ENCODE measurements at places on chromosomes 6 and 20. TPM values are rescaled to one million over a fixed set of nuclear protein-coding genes. Genes with fewer than 3 reads are reported as not detected.

The PAK5 gene
- not detected for total RNA-seq

The NKAIN2 gene
- not detected for total RNA-seq

The ACSS1 gene
- total RNA-seq, result 29.0 TPM

The TBP gene
- 11.7 TPM for total RNA-seq

The CLIC5 gene
- total RNA-seq, result 72.8 TPM

The RAB44 gene
- 0.08 TPM for total RNA-seq

The BPIFA1 gene
- not detected for total RNA-seq

The NELFE gene
- total RNA-seq, result 55.6 TPM

The ADGRF5 gene
- 3.3 TPM for total RNA-seq

The RIPPLY2 gene
- total RNA-seq, result not detected

The HLA-DOA gene
- total RNA-seq, result 1.6 TPM

The TNF gene
- total RNA-seq, result 0.48 TPM

The BPIFB1 gene
- total RNA-seq, result not detected

- no peaks in the 10 kb centered on the region for H3K4me1 ChIP-seq
- peak overlapping the region; percentile 79 for H3K27ac ChIP-seq
- no peaks in the 10 kb centered on the region for H3K36me3 ChIP-seq
- peak overlapping the region; percentile 62 for H3K4me3 ChIP-seq
Measured at GRCh38 chr6:95576218-95576997, 927 bp upstream of the MANEA start.

- no peak overlapping the region for H3K27ac ChIP-seq
- no peaks in the 10 kb centered on the region for H3K4me1 ChIP-seq
- no peak for DNase-seq
Measured at GRCh38 chr6:1437553-1438406, 48.4 kb downstream of the FOXF2 start.

DNA sequence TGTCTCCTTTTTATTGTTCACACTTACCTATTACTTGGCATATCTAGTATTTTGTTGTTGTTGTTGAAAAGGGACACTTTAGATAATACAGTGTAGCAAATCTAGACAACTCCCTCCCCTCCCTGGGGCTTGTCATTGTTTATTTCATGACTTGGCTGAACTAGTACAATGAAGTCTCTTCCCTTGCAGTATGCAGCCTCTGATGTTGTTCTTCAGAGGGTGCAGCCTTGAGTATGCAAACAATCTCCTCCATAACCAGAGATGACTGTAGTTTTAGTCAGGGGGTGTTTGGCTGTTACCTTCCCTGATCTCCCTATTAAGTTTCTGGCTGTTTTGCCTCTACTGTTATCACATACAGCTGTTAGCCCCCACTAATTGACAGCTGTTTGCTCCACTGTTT is 315.4 kb upstream of the RUNX2 start:
- H3K4me1 ChIP-seq, result no peaks in the 10 kb centered on the region
- H3K27me3 ChIP-seq, result no peaks in the 10 kb centered on the region
- no peak for DNase-seq
- H3K4me3 ChIP-seq, result no peak overlapping the region
- no peak overlapping the region for H3K27ac ChIP-seq

GRCh38 chr20:44324343-44324742 is 12.5 kb upstream of the R3HDML start:
- no peaks in the 10 kb centered on the region for H3K36me3 ChIP-seq
- peaks cover 4% of the 10 kb centered on the region for H3K4me1 ChIP-seq
- no peak overlapping the region for H3K4me3 ChIP-seq
- DNase-seq, result peak; percentile 73

- no peaks in the 10 kb centered on the region for H3K4me1 ChIP-seq
- H3K36me3 ChIP-seq, result no peaks in the 10 kb centered on the region
- no peak overlapping the region for H3K27ac ChIP-seq
- no peak for DNase-seq
- no peaks in the 10 kb centered on the region for H3K27me3 ChIP-seq
Measured at GRCh38 chr6:159865226-159865920, 25.4 kb upstream of the MAS1 start.

DNA sequence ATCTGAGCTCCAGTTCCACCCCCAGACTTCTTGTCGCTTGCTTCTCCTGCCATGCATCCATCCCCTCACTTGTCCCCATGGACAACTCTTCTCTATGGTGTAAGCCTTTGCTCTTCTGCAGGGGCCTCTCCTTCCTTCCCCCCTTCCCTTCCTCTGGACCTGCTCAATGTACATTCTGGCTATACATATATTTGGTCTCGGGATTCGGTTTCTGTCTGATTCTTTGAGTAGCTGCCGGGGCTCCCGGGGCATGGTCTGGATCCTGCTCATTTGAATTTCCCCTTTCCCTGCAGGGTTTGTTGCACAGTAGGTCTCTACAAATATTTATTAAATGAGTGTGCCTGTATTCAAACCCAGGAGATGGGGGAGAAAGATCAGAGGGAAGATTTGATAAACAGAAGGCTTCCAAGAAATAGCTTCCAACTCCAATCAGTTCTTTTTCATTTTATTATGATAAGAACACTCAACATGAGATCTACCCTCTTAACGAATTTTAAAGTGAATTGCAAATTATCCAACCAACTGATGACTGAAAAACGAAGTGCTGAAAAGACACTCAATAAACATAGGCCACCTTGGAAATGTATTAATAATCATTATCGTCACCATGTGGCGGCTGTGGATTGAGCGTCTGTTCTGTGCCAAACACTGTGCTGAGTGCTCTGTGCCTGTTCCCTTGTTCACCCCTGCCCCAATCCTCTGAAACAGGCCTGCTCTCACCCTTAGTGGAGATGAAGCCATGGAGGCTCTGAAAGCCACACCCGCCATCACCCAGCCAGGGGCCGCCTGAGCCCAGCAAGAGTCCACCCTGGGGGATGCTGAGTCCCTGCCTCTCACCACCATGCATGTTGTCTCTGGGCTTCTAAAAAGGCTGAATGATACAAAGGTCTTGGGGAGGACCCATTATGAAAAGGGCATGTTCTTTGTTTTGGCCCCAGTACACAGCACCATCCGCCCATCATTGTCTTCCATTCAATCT is 34.3 kb upstream of the APCDD1L start:
- no peaks in the 10 kb centered on the region for H3K4me1 ChIP-seq
- H3K36me3 ChIP-seq, result no peaks in the 10 kb centered on the region
- no peak for DNase-seq

DNA sequence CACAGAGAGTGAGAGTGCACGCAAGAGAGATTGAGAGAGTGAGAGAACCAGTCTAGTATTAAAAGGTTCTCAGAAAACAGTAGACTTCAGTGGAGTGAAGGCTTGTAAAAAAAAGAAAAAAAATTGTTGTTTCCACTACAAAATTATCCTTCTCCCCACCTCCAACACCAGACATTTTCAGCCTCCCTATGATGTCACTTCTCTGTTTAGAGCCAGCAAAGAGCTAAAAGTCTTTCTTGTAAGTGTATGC is 77.8 kb downstream of the BACH2 start:
- no peaks in the 10 kb centered on the region for H3K36me3 ChIP-seq
- no peak for DNase-seq
- H3K4me1 ChIP-seq, result peaks cover 4% of the 10 kb centered on the region
- no peaks in the 10 kb centered on the region for H3K27me3 ChIP-seq
- H3K4me3 ChIP-seq, result no peak overlapping the region
- H3K27ac ChIP-seq, result peak overlapping the region; percentile 75

DNA sequence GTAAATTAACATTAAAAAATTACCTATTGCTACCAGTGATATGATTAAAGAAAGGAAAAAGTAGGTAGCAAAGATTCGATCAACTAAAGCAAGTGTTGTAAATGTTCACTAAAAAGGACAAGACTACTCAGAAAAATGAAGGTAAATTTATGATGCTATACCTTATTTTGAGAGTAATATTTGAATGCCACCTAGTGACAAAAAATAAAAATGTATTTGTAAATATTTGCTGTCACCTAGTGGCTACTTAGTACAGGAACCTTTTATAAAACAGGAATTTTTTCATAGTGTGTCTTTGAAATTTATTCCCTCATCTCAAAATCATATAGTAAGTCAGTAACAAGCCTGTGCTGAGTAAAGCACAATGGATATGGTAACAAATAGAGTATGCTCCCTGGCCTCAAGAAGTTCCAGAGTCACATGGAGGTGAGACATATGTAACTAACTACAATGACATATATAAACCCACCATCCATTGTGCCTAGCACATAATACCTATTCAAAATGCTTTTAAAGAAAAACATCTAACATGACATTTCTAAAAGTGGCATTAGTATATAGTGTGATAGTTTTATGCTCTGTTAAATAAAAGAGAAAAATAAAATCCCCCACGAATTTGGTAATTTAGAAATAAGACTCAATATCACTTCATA is 193.1 kb upstream of the SIM1 start:
- no peak overlapping the region for H3K4me3 ChIP-seq
- no peaks in the 10 kb centered on the region for H3K4me1 ChIP-seq
- H3K27ac ChIP-seq, result no peak overlapping the region

DNA sequence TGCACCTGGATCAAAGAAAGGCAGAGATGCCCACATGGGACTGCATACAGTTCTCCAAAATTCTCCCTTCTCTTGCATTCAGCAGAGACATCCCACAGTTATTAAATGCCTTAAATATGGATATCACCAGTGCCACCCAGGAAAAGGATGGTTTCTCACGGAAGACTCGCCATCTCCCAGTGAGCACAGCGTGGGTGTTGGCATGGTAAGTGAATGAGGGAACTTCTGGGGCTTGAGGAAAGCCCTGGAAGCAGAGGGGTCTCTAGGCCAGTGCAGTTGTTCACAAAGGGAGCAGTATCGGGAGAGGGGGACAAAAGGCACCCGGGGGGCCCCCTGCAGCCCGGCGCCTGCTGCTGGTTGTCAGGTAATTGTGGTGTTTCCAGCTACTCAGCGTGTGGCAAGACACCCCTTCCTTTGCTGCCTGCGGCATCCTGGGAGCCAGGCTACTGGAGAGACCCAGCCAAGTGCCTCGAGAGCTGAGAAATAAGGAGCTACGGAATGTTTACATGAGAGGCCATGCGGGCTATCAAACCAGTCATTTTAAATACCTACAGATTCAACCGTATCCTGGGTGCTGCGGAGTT is 125.4 kb downstream of the PXDC1 start:
- DNase-seq, result no peak
- H3K4me3 ChIP-seq, result no peak overlapping the region
- no peaks in the 10 kb centered on the region for H3K4me1 ChIP-seq
- no peaks in the 10 kb centered on the region for H3K36me3 ChIP-seq
- H3K27me3 ChIP-seq, result no peaks in the 10 kb centered on the region

DNA sequence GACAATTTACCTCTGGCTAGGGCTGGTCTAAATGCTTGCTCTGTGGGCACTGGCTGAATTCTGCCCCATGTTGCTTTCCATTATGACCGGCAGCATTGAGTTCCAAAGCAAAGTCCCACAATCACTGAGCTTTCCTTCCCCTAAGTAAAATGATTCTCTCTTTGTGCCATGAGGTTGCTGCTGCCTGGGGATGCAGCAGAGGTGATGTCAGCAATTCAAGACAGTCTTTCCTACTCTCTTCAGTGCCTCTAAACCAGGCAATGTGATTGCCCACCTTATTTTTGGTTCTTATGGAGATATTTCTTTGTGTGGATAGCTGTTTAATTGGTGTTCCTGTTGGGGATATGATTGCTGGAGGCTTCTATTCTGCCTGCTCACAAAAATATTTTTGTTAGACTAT is 1043.9 kb upstream of the EPHA7 start:
- no peak for DNase-seq
- H3K4me3 ChIP-seq, result no peak overlapping the region
- H3K36me3 ChIP-seq, result no peaks in the 10 kb centered on the region
- H3K4me1 ChIP-seq, result no peaks in the 10 kb centered on the region
- H3K27ac ChIP-seq, result no peak overlapping the region

- H3K4me3 ChIP-seq, result no peak overlapping the region
- H3K4me1 ChIP-seq, result no peaks in the 10 kb centered on the region
- no peaks in the 10 kb centered on the region for H3K27me3 ChIP-seq
- no peak for DNase-seq
- H3K27ac ChIP-seq, result no peak overlapping the region
Measured at GRCh38 chr6:1423578-1423977, 34.2 kb downstream of the FOXF2 start.

- no peak for DNase-seq
- no peak overlapping the region for H3K27ac ChIP-seq
- H3K36me3 ChIP-seq, result no peaks in the 10 kb centered on the region
- H3K27me3 ChIP-seq, result no peaks in the 10 kb centered on the region
Measured at GRCh38 chr6:79627422-79627821, 3.7 kb upstream of the SH3BGRL2 start.

DNA sequence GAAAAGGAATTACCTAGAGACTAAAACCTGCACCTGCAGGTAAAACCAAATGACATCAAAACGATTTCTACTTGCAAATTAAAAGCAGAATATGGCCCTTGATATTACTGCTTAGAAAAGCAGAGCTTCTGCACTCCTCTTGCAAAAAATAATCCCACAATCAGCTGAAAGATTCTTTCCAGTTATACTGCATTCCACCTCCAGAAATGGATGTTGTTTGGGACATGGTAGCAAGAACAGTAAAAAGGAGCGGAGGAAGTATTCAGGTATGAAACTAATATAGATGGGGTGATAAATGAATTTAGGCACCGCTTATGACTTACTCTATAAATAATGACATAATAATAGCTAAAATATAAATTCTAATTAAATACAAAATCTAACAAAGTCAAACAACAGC is 14.9 kb downstream of the ATXN1 start:
- H3K27me3 ChIP-seq, result no peaks in the 10 kb centered on the region
- no peak overlapping the region for H3K27ac ChIP-seq
- peaks cover 3% of the 10 kb centered on the region for H3K4me1 ChIP-seq
- no peak overlapping the region for H3K4me3 ChIP-seq
- no peaks in the 10 kb centered on the region for H3K36me3 ChIP-seq

GRCh38 chr20:45835825-45836224 is 2.2 kb downstream of the SNX21 start:
- no peak overlapping the region for H3K27ac ChIP-seq
- H3K27me3 ChIP-seq, result no peaks in the 10 kb centered on the region
- H3K4me3 ChIP-seq, result no peak overlapping the region
- H3K4me1 ChIP-seq, result peaks cover 6% of the 10 kb centered on the region

- H3K27ac ChIP-seq, result peak within 1 kb of the TSS; percentile 86
- H3K36me3 ChIP-seq, result no peaks in the 10 kb centered on the region
- peak; percentile 100 for DNase-seq
Measured at GRCh38 chr20:41028359-41029149, at the start of gene TOP1. Gene TOP1, plus strand, starts transcription at chr20:41028822. Its CDS starts 246 bp downstream, at chr20:41029068.

All from colonic mucosa (tissue), 4 donors.